Kidney (tissue), 22 donors: ENCODE measurements at places on chromosomes 13 and 19. TPM values are rescaled to one million over a fixed set of nuclear protein-coding genes. Genes with fewer than 3 reads are reported as not detected.

Gene C19orf85
- polyA plus RNA-seq: not detected

Gene ZNF90
- polyA plus RNA-seq: 2.3 TPM

Gene ZNF468
- 10.2 TPM for polyA plus RNA-seq

Gene NAXD
- polyA plus RNA-seq: 52.7 TPM

Gene LINGO3
- not detected for polyA plus RNA-seq

Gene SLAIN1
- polyA plus RNA-seq: 6.0 TPM

Gene CLDND2
- 6.9 TPM for polyA plus RNA-seq

Gene ZNF556
- polyA plus RNA-seq: 0.56 TPM

Gene KLK11
- polyA plus RNA-seq: not detected

Gene ADAMTS10
- 8.9 TPM for polyA plus RNA-seq

Gene FLT1
- 17.2 TPM for polyA plus RNA-seq

Gene PSG11
- polyA plus RNA-seq: not detected

Gene PCSK4
- 5.5 TPM for polyA plus RNA-seq

GRCh38 chr13:41220401-41220800, 26.0 kb upstream of the KBTBD7 start:
- no peak for DNase-seq

- no peak for DNase-seq
These were observed 10.9 kb upstream of the KDM4B start for GRCh38 chr19:4957981-4958380.

DNA sequence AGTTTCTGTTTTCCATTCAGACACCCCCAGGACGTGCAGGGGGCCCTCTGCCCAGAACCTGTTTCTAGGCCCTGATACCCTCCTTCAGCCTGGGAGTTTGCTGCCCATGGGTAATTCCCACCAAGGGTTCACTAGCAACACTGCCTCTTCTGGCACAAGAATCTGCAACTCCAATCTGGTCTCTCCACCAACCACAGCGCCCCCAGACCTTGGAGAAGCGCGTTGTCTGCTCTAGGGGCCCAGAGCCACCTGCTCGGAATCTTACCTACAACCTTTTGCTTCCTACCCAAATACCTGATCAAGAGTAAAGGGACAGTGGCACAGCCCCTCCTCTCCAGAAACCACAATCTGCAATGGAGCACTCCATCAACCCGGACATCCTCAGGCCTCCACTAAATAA, 763 bp downstream of the ZNF180 start:
- no peak for DNase-seq

- no peak for DNase-seq
These were observed 4.2 kb downstream of the GATAD2A start for GRCh38 chr19:19409631-19410030.

DNA sequence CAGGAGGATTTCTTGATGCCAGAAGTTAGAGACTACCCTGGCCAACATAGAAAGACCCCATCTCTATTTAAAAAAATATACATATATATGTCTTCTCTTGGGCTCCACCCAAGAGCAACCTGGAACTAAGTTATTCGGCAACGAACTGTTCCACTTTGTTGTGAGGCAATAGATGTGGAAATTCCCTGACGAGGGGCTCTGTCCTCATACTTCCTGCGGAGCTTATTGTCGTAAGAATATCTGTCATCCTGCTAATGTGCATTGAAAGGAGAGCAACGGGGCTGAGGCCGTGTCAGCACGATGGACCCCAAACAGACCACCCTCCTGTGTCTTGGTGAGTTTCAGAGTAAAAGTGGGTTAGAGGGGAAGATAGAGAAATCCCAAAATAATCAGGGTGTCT, at the start of gene FCAR:
FCAR (plus strand) TSS at position 246 of the 400 bp plus-strand sequence; CDS start at position 301, 55 bp downstream.
- no peak for DNase-seq

DNA sequence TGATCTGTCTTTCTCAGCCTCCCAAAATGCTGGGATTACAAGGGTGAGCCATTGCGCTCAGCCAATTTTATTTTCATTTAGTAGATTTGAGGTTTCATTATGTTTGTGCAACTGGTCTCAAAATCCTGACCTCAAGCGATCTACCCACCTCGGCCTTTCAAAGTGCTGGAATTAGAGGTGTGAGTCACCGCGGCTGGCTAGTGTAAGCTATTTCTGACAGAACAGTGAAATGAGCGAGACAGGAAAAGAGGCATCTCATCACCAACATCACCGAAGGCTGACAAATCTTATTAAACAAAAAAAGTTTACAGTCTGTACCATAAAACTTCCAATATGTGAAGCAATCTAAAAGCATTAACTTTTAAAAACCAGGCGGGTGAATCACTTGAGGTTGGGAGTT, 12.2 kb upstream of the ZNF888 start:
- DNase-seq: no peak

- DNase-seq: no peak
These were observed 310.4 kb downstream of the SPRY2 start for GRCh38 chr13:80030491-80030890.

DNA sequence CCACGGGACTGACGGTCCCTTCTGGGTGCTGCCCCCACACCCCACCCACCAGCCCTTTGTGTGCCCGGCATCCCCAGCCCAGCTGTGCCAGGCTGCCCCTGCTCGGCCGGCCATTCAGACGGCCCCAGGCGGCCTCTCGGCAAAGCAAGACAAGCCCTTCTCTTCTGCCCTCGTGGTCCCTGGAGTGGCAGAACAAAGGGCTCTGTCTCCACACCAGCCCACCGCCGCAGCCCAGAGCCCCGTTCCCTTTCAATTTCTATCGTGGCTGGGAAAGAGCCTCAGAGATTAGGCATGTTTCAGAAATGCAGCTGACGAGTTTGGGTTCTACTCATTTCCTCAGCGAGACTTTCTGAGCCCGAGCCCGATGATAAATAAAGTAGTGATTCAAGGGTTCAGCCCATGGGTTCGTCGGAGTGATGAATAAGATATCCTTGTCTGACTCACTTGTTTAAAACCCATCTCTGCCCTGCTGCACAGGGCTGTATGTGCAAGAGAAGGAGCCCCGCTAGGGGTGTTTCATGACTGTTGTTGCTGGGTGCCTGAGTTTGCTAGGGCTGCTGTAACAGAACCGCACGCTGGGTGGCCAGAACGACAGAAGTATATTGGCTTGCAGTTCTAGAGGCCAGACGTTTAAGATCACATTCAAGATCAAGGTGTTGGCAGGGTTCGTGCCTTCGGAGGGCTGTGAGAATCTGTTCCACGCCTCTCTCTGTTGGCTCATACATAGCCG, 4.3 kb downstream of the MYO9B start:
- DNase-seq: peak; percentile 73

DNA sequence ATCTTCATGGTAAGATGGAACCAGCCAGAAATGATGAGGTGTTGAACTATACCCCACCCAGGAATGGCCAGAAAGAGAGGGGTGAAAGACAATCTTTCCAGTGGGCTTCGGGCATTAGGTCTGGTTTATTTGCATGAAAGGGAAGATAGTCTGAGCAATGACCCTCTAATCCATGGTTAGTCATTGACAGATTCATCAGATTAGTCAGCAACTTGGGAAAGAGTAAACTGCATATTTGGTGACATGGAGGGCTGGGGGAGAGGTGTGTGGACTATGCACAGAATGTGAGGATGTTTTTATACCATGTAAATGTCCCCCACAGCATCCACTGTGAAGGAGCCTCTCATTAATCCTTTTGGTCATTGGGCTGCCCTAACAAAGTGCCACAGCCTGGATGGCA, 30.1 kb upstream of the USP12 start:
- DNase-seq: no peak

DNA sequence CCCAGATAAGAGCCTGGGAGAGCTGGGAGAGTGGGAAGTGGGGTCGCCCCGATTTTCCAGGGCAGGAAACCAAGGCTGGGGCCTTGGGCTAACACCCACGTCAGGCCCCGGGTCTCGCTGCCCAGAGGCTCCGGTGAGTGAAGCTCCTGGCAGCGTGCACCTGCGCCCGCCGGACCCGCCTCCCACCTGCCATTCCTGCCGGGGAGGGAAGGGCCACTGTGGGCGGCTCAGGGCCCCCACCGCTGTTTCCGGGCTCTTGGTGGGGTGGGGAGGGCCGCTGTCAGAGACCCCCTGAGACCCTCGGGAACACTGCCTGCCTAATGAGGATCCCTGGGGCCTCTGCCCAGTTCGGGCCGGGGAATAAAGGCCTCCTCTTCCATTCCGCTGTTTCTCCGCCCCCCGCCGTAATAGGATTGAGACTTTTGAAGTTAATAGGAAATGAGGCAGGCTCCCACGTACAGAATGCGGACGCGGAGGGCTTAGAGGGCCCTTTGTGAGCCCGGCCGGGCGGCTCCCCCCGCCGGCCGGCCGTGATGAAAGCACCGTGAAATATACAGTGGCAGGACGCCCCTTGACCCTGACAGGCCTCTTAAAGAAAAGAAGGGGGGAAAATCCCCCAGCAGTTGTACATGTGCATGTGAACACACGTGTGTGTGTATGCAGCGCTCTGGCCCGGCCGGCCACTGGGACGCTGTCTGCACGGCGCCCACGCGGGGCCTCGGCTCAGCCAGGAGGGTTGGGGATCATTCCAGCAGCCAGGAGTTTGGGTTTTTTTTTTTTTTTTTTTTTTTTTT, 33.2 kb downstream of the EFNA2 start:
- no peak for DNase-seq

DNA sequence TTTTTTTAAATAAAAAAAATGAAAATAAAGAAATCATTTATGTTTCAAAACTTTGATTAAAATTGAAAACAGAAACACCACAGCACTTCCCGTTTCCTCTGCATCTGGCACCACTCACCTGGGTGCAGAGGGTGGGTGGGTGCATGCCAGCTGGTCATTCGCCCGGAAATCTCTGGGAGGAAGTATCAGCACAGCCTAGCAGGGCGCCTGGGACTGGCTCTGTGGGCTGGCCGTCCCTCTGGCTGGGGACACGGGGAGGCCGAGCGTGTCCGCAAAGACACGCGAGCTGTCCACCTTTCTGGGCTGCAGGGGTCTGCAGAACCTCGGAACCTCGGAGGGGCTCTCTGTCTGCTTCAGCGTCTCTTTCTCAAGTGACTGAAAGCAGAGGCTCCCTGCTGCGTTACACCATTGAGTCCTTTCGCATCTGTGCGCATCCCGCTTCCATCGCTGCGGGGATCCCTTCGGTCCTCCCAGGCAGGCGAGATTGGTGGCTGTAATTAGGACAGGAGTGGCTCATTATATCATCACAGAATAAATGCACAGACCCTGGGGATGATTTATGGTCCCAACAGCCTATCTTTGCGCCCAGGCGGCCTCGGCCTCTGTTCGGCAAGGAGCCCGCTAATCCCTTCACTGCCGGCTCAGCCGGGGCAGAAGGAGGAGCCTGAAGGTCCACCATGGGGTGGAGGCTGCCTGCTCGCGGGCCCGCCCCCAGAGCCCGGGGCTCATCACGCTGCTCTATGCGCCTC, 17.2 kb downstream of the CRTC1 start:
- DNase-seq: peak; percentile 81

DNA sequence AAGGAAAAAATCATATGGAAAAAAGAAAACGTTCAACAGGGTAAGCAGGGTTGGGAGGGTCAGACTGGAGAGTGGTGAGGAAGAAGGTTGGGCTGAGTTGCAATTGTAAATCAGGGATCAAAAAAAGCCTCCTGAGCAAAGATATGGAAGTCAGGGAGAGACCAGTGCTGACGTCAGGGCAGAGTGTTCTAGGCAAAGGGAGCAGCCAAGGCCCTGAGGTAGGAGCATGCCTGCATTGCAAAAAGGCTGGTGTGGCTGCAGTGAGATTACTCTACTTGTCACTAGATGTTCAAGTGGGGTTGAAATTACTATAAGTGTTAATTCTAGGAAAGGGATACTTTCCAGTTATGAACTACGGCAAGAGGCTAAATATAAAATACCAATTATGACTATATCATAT, 562.0 kb downstream of the MYO16 start:
- DNase-seq: no peak

DNA sequence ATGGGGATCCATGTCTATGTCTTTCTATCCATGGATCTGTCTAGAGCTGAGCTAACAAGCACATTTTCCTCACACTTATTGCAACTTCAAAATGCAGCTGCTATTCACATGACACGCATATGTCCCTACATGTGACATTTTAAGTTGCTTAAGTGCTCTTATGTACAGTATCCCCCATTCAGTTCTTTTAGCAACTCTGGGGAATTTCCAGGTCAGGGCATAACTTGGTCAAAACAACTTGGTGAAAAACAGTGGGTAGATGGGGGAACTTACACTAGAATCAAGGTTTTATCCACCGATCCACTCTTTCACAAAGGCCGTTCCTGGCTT, 73.0 kb downstream of the COL4A1 start:
- no peak for DNase-seq

- no peak for DNase-seq
These were observed 10.3 kb upstream of the HSPH1 start for GRCh38 chr13:31172001-31172400.

- DNase-seq: no peak
These were observed 2.1 kb upstream of the CEACAM19 start for GRCh38 chr19:44668985-44669764.

- DNase-seq: no peak
These were observed 6.4 kb upstream of the SPATA13 start for GRCh38 chr13:24153979-24154701.

DNA sequence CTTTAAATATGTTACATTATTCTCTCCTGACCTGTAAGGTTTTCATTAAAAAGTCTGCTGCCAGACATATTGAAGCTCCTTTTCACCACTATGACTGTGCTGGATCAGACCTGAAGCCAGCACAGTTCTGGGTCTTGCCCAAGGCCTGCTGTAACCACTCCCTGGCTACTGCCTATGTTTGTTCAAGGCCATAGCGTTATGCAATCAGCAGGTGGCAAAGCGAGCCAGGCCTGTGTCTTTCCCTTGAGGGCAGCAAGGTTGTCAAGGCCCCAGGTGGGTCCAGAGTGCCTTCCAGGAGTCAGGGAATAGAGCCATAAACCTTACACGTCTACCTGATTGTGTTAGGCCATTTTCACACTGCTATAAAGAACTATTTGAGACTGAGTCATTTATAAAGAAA, 496.8 kb upstream of the PCDH9 start:
- no peak for DNase-seq

DNA sequence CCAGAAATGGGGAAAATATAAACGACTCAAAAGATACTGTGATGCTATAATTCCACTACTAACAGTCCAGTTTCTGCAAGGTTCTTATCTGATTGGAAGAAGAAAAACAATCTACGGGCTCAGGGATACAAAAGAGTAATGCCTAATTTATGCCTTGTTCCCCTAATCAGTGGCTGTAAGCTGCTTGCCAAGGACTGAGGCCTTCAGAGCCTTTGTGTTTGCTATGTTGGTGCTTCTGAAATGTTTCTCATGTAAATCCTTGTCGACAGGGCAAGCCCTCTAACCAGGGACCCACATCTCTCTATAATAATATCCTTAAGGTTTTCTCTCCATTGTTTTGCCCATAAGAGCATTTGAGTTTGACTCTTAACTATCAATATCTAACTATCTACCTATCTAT, 89.7 kb upstream of the CLDN10 start:
- DNase-seq: no peak

- no peak for DNase-seq
These were observed 40.6 kb downstream of the DCLK1 start for GRCh38 chr13:36090592-36090991.

- DNase-seq: no peak
These were observed 15.6 kb downstream of the TLE6 start for GRCh38 chr19:2992958-2993357.

GRCh38 chr13:102460806-102461205, 59.0 kb upstream of the FGF14 start:
- no peak for DNase-seq
